ENCODE measurements at places on chromosomes 3 and 15. TPM values are rescaled to one million over a fixed set of nuclear protein-coding genes. Genes with fewer than 3 reads are reported as not detected.

GRCh38 chr15:90588427-90588826 lies 58.7 kb downstream of the CRTC3 start:
- H3K4me1 ChIP-seq = peaks cover 8% of the 10 kb centered on the region
- no peak overlapping the region for H3K4me3 ChIP-seq
- H3K27ac ChIP-seq = peak overlapping the region; percentile 1
- H3K27me3 ChIP-seq = no peaks in the 10 kb centered on the region
- H3K36me3 ChIP-seq = no peaks in the 10 kb centered on the region

DNA sequence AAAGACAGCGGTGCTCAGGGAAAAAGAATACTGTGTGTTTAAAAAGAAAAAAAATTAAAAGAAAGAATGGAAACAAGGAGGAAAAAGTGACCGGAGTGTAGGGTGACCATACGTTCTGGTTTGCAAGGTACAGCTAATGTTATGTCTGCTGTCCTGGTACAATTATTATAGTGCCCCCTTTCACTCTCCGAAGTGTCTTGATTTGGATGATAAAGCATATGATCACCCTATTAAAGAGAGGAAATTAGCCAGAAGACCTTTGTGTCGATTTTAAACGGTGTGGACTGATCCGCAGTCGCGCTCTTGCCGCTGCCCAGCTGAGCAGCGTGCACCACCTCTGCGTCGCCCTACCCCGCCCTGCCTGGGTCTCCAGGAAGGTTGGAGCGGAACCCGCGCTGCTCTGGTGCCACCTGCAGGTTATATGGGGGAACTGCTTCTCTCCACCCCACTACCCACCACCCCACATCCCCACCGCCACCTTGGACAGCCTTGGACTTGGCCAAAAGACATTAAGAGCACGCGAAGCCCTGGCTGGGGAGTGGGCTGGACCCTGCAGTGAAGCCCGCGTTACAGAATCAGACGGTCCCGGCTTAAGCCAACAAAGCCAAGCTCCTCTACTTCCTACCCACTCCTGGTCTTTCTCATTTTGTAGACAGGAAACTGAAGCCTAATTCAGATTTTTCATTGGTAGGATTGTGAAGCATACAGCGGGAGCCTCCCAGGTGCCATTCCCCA lies 41.2 kb upstream of the UBE2Q2 start:
- H3K27ac ChIP-seq = no peak overlapping the region
- no peaks in the 10 kb centered on the region for H3K36me3 ChIP-seq
- DNase-seq = peak; percentile 88
- H3K4me1 ChIP-seq = peaks cover 3% of the 10 kb centered on the region

GRCh38 chr15:73600413-73601335 lies 32.5 kb downstream of the NPTN start:
- H3K36me3 ChIP-seq = no peaks in the 10 kb centered on the region
- peaks cover 39% of the 10 kb centered on the region for H3K4me1 ChIP-seq
- no peak for DNase-seq
- H3K27me3 ChIP-seq = no peaks in the 10 kb centered on the region

DNA sequence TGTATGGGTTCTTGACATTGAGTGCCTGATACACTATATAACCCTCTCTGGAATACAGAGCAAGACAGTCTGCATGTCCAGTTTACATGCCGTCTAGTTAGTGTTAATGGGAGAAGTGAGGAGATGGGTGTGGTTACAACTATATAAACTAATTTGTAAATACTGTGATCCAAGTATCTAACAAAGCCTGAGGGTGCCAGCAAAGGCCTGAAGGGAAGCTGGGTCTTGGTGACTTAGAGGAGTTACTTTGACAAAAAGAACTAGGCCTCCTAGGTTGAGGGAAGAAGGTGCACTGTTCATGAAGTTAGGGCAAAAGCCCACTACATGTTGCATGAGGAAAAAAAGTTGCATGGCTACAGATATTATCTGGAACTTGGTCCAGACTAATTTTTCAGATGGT lies 2.3 kb downstream of the NSUN3 start:
- H3K27me3 ChIP-seq = peaks cover 4% of the 10 kb centered on the region
- DNase-seq = no peak
- H3K27ac ChIP-seq = no peak overlapping the region
- H3K36me3 ChIP-seq = peaks cover 8% of the 10 kb centered on the region

- no peaks in the 10 kb centered on the region for H3K36me3 ChIP-seq
- no peak for DNase-seq
- H3K4me3 ChIP-seq = no peak within 1 kb of the TSS
- H3K27ac ChIP-seq = no peak within 1 kb of the TSS
Observed at GRCh38 chr3:39329493-39329892, at the start of gene CCR8. TSS of gene CCR8 (plus strand) at chr3:39329709. CDS start at chr3:39332332, 2,623 bp downstream.

GRCh38 chr3:75983111-75983510 lies 197.8 kb upstream of the ZNF717 start:
- no peak overlapping the region for H3K27ac ChIP-seq
- no peaks in the 10 kb centered on the region for H3K4me1 ChIP-seq
- H3K4me3 ChIP-seq = no peak overlapping the region
- DNase-seq = no peak
- H3K36me3 ChIP-seq = no peaks in the 10 kb centered on the region

- H3K27me3 ChIP-seq = peaks cover 4% of the 10 kb centered on the region
- DNase-seq = peak; percentile 66
- no peak overlapping the region for H3K27ac ChIP-seq
- H3K4me3 ChIP-seq = peak overlapping the region; percentile 75
- H3K4me1 ChIP-seq = peaks cover 30% of the 10 kb centered on the region
Observed at GRCh38 chr15:89444241-89445225, 51.9 kb downstream of the RHCG start.

GRCh38 chr3:173553635-173554280 lies 156.2 kb downstream of the NLGN1 start:
- no peaks in the 10 kb centered on the region for H3K27me3 ChIP-seq
- DNase-seq = no peak
- no peaks in the 10 kb centered on the region for H3K36me3 ChIP-seq
- H3K27ac ChIP-seq = no peak overlapping the region

DNA sequence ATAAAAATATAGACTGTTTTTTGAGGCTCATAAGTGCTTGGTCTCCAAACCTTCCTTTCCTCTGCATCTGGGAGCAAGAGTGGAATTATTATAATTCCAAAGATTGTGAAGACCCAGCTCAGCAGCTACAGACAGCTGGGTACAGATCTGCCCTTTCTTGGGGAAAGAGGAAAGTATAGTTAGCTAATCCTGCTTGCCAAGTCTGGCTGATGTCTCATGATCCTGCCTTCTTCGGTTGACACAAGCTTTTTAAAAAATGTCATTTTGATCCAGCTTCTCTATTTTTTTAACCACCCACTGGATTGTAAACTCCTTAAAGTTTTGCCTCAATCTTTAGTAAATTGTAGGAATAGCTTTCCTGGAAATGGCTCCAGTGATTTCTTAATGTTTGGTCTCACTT lies 181.1 kb downstream of the LRTM1 start:
- no peak for DNase-seq
- H3K27me3 ChIP-seq = no peaks in the 10 kb centered on the region
- H3K27ac ChIP-seq = no peak overlapping the region
- H3K36me3 ChIP-seq = no peaks in the 10 kb centered on the region
- H3K4me3 ChIP-seq = no peak overlapping the region

DNA sequence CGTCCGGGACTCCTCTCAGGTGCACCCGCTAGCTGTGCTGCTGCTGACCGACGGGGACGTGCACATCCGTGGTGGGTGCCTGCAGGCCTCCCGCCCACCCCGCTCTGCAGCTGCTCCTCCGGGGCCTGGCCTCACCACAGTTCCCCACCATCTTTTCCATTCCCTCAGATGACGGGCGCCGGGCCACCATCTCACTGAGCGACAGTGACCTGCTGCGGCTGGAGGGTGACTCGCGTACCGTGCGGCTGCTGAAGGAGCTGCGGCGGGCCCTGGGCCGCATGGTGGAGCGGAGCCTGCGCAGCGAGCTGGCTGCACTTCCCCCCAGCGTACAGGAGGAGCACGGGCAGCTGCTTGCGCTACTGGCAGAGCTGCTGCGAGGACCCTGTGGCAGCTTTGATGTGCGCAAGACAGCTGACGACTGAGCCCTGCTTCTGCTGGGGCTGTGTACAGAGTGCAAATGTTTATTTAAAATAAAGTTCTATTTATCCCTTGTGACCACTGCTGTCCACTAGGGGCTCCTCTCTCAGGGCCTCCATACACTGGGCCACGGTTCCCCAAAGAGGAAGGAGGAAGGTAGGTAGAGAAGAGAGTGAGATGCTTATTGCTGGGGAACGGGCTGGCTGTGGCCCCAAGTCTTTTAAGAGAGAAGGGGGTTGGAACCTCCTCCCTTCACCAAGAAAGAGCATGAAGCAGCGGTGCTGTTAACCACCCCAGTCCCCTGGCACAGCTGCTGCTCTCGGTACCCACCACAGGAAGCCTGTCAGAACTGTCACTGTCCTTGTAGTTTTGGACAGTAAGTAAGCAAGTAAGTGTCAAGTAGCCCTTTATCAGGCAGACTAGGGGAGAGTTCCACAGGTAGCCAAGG lies 47.0 kb downstream of the DHX30 start:
- H3K4me3 ChIP-seq = no peak overlapping the region

GRCh38 chr15:38622304-38622703 lies 57.7 kb upstream of the RASGRP1 start:
- no peak overlapping the region for H3K4me3 ChIP-seq
- no peak for DNase-seq

DNA sequence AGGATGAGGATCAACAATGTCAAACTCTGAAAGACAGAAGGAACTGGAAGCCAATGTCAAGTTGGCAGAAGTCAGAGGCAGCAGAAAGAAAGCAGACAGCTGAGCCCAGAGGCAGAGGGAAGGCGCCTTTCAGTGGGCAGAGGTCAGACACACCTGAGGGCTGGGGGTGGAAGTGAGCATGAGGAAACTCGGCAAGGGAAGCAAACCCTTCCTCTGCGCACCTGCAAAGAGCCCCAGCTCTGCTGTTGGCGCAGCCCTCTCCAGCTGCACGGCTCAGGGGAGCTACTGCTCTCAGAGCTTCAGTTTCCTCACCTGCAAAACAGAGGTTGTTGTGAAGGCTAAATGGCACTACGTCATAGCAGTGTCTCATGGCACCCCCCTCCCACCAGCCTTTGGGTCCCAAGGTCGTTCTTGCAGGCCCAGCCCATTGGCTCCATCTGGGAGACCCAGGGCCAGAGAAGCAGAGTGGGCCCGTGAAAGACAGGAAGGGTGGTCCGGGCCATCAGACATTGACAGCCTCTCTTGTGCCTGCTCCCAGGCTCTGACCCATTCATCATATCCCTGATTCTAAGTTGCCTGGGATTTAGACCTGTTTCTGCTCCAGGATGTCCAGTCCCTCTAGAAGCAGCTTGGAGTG lies 53.3 kb upstream of the SLC6A11 start:
- no peaks in the 10 kb centered on the region for H3K36me3 ChIP-seq
- H3K27ac ChIP-seq = no peak overlapping the region
- H3K4me3 ChIP-seq = no peak overlapping the region
- peaks cover 2% of the 10 kb centered on the region for H3K4me1 ChIP-seq
- no peak for DNase-seq

DNA sequence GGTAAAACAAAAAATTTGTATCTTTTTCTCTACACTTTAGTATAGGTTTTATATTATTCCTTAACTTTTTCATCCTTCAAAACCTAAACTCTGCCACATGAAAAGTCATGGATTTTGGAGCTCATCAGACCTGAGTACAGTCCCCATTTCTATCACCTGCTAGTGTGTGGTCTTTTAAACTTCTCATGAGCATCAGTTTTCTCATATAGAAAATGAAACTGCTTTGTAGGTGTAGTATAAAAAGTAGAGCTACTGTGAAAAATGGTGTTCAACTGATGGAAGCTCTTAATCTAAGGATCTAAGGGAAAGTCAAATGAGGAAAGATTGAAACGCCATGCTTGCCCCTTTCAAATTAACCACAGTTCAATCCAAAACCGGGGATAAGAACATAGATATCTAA lies 686.5 kb downstream of the MECOM start:
- H3K4me1 ChIP-seq = no peaks in the 10 kb centered on the region
- no peak overlapping the region for H3K4me3 ChIP-seq
- no peak for DNase-seq
- no peaks in the 10 kb centered on the region for H3K36me3 ChIP-seq

DNA sequence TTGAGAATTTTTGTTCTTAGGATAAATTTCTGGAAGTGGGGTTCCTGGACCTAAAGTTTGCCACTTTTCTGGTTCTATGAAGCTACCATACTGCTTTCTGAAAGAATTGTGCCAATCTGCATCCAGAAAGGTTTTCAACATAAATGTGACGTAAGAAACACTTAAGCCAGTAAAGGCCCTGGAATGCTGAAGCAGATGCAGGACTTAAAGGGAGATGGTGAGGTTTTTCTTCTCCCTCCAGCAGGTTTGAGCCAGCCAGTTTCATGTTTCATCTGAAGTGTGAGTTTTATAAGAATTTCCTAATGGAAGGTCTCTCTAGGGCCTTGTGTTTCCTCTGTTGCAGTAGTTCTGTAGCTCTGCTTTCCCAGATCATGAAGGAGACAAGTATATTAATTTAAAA lies 33.1 kb downstream of the ZNF592 start:
- H3K4me1 ChIP-seq = peaks cover 13% of the 10 kb centered on the region
- H3K27me3 ChIP-seq = peaks cover 4% of the 10 kb centered on the region
- H3K27ac ChIP-seq = no peak overlapping the region
- peaks cover 10% of the 10 kb centered on the region for H3K36me3 ChIP-seq

- peaks cover 4% of the 10 kb centered on the region for H3K36me3 ChIP-seq
- no peak overlapping the region for H3K4me3 ChIP-seq
- no peaks in the 10 kb centered on the region for H3K4me1 ChIP-seq
- H3K27me3 ChIP-seq = peaks cover 2% of the 10 kb centered on the region
Observed at GRCh38 chr15:49215768-49216739, 46.0 kb downstream of the GALK2 start.

- no peaks in the 10 kb centered on the region for H3K4me1 ChIP-seq
- H3K36me3 ChIP-seq = no peaks in the 10 kb centered on the region
- no peak within 1 kb of the TSS for H3K27ac ChIP-seq
- DNase-seq = peak; percentile 93
- no peaks in the 10 kb centered on the region for H3K27me3 ChIP-seq
- peak within 1 kb of the TSS; percentile 93 for H3K4me3 ChIP-seq
Observed at GRCh38 chr15:69413822-69414700, at the start of gene KIF23. TSS of gene KIF23 (plus strand) at chr15:69414349. CDS start at chr15:69414466, 117 bp downstream.

Gene MRPS25
- 141 TPM for total RNA-seq

Gene AP3B2
- total RNA-seq = 218 TPM

Gene CYP1A2
- not detected for total RNA-seq

Gene TRAT1
- not detected for total RNA-seq

Gene DLL4
- total RNA-seq = 12.5 TPM

Gene RNF168
- 24.4 TPM for total RNA-seq

Gene STRA6
- 8.4 TPM for total RNA-seq

Data from glutamatergic neuron (in vitro differentiated cells).